Activated T-cell treated with anti-CD3 and anti-CD28 coated beads for 24 hours (primary cell): ENCODE measurements at places on chromosomes 7 and 10.

DNA sequence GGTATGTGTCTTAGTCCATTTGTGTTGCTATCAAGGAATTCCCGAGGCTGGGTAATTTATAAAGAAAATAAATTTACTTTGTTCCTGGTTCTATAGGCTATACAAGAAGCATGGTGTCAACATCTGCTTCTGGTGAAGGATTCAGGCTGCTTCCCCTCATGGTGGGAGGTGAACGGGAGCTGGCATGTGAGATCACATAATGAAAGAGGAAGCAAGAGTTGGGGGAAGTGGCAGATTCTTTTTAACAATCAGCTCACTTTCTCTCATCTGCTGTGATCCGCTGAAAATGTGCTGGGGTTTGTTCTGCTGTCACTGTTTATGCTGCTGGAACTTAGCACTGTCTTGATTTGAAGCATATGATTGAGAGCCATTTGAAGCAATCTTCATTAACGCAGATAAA, 730.0 kb upstream of the SORCS1 start:
- DNase-seq: no peak

GRCh38 chr7:91852263-91852741, 28.2 kb downstream of the MTERF1 start:
- DNase-seq: no peak

GRCh38 chr7:117024811-117025210, 71.5 kb downstream of the ST7 start:
- DNase-seq: no peak

- no peak for DNase-seq
Observed at GRCh38 chr7:46192271-46192670, 271.2 kb upstream of the IGFBP3 start.

DNA sequence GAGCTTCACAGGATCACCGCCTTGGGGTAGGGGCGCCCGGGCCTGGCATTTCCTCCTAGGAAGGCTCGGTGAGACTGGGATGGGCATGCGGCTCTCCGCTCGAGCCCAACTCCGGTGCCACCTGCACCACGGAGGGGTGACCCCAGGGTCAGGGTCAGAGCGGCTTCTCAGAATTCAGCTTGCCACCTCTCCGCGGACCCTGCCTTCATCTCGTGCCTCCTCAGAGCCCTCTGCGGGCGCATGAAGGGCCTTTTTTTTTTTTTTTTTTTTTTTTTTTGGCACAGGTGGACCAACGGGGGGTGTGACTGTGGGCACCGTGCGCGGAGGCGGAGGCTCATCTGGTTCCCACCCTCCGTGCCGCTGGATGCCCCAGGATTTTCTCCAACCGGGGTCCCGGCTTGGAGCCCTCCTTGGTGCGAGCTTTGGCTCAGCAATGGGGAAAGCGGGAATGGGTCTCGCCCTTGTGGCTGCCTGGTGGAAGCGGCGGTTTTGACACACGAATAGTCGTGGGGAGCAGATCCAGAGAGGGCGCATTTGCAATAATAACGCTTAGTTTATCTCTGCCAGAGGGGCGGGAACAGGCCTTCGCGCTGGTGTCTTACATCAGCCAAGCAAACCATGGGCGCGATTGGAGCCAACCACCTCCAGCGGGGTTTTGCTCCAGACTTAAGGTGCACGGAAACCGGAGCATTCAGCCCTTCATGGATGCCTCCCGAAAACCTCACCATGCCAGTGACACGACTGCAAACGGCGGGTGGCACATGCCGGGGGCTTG, 5.0 kb upstream of the TNRC18 start:
- no peak for DNase-seq

GRCh38 chr10:72219235-72219814, 3.2 kb upstream of the ASCC1 start:
- no peak for DNase-seq

- DNase-seq: no peak
Observed at GRCh38 chr7:73699370-73700068, 16.1 kb downstream of the BUD23 start.

GRCh38 chr10:62652114-62652513, 152.4 kb upstream of the ADO start:
- DNase-seq: no peak

- peak; percentile 37 for DNase-seq
Observed at GRCh38 chr7:92448205-92448747, 994 bp downstream of the GATAD1 start.

- no peak for DNase-seq
Observed at GRCh38 chr10:95963202-95963990, 55.6 kb downstream of the CC2D2B start.
